T-cell (primary cell): ENCODE measurements at places on chromosomes 5 and 9.
A peak's percentile ranks its signal among the peaks of the same experiment; 100 is the strongest.

DNA sequence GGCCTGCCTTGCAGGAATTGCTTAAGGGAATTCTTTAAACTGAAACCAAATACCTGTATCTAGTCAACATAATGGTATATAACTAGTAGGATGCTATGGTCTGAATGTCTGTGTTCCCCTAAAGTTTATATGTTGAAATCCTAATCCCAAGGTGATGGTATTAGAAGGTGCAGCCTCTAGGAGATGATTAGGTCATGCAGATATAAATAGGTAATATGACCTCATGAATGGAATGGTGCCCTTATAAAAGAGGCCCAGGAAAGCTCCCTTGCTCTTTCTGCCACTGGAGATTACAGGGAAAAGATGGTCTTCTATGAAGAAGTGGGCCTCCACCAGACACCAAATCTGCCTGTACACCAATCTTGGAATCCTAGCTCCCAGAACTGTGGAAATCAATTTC is 7.4 kb upstream of the KIAA1958 start:
- DNase-seq = no peak

GRCh38 chr9:2359891-2360471 is 261.6 kb upstream of the VLDLR start:
- no peak for DNase-seq

DNA sequence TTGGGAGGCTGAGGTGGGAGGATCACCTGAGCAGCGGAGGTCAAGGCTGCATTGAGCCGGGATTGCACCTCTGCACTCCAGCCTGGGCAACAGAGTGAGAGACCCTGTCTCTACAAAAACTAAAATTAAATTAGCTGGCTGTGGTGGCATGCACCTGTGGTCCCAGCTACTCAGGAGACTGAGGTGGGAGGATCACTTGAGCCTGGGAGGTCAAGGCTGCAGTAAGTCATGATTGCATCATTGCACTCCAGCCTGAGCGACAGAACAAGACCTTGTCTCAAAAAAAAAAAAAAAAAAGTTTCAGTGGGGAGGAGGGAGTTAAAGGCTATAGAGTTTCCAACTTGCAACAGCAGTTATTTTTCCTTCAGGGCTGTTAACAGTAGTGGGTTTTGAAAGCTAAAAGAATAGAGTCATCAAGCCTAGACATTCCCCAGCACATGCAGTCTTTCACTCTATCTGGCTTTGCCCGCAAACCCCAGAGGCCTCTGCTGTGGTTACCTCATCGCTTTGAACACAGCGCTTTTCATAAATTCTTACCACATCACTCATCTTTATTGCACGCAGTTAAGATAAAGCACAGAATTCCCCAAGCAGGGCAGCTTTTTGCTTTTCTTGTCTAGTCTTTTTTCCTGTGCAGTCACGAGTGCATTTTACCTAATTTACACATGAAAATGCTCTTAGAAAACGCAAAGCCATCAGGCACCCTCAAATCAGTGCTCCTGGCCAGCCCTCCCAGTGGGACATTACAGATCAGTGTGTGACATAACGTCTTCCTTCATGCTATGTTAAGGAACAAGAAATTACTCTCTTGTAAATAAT is 8.7 kb upstream of the SLC2A8 start:
- DNase-seq = peak; percentile 85

DNA sequence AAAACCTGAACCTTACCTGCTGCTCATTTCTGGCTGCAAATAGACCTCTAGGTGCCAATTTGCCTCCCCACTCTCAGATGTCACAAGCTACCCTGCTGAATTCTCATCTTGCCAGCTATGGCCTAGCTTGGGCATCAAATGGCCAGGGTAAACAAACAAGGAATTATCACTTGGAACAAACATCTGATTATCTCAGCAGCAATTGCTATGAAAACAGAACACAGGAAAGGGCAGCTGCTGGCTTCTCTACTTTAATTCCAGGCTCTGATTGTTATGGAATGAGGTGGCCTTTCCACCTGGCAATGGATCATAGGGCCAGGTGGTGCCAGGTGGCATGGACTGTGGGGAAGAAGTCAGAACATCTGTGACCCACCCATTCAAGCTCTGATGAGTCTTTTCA is 505.1 kb downstream of the TLR4 start:
- no peak for DNase-seq

DNA sequence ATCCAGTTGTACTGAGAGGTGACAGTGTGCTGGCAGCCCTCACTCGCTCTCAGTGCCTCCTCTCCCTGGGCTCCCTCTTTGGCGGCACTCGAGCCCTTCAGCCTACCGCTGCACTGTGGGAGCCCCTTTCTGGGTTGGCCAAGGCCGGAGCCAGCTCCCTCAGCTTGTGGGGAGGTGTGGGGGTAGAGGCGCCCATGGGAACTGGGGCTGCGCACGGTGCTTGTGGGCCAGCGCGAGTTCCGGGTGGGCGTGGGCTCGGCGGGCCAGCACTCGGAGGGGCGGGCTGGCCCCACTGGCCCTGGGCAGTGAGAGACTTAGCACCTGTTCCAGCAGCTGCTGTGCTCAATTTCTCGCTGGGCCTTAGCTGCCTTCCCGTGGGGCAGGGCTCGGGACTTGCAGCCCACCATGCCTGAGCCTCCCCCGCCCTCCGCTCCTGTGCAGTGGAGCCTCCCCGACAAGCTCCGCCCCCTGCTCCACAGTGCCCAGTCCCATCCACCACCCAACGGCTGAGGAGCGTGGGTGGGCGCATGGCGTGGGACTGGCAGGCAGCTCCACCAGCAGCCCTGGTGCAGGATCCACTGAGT is 342.2 kb upstream of the ZNF608 start:
- DNase-seq = no peak

GRCh38 chr9:88005240-88005639 is 30.9 kb upstream of the CDK20 start:
- DNase-seq = no peak

DNA sequence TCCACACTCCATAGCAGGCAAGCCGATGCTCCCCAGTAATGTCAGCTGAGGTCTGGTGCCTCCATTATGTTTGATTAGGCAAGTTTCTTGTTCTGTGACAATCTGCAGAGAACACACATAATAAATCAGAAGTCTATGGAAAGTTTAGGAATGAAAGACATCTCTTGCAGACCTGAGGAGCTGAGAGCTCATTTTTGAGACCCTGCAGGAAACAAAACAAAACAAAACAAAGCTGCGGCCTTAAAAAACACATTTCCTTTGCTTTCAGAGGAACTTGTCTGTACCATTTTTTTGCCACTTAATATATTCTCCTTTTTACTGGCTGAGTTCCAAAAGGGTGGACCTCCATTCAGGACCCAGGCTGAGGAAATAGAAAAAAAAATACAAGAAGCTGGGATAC is 481.2 kb upstream of the DMAC1 start:
- DNase-seq = no peak

DNA sequence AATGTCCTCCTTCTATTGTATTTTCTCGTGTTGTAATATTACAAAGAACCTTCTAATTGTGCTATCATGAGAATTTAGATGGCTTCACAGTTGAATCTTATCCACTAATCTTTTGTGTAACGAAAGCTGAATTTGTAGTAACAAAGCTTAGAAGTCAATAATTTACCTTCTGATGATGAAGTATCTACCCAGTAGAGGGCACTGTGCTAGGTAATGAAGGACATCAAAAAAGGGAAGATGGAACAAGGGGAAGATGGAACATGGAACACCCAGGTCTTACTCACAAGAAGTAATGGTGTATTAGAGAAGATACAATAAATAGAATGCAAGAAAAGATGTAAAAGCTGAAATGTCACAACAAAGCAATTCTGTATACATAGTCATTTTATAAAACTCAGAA is 131.0 kb upstream of the CCNG1 start:
- DNase-seq = no peak

GRCh38 chr5:177098470-177099141 is 11.9 kb downstream of the FGFR4 start:
- no peak for DNase-seq

DNA sequence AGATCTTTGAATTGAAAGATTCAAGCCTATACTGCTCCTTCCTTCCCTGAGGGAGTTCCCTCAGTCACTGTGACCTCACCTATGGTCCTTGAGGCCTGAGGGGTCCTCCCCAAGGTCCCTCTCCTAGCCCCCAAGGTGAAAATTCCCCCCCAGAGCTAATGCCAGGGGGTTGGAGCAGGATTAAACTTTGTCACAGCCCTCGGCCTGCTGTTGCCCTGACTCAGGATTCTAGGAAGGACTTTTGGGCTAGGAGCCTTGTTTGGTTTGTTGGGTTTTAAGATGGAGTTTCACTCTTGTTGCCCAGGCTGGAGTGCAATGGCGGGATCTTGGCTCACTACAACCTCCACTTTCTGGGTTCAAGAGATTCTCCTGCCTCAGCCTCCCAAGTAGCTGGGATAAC is 123.2 kb downstream of the C5orf15 start:
- no peak for DNase-seq

- DNase-seq = no peak
Observed at GRCh38 chr9:115591584-115591984, 473.6 kb upstream of the TNC start.
